ENCODE measurements at places on chromosomes 7 and 10. TPM values are rescaled to one million over a fixed set of nuclear protein-coding genes. Genes with fewer than 3 reads are reported as not detected.

RELN gene
- 15.6 TPM for total RNA-seq

ZP3 gene
- total RNA-seq = 0.79 TPM

SYT15 gene
- total RNA-seq = 0.79 TPM

OPN1SW gene
- total RNA-seq = not detected

LIPN gene
- total RNA-seq = 8.2 TPM

VGF gene
- total RNA-seq = 0.10 TPM

Measured in skin of body (tissue), 3 donors.